Mesothelial cell of epicardium (in vitro differentiated cells): ENCODE measurements at places on chromosomes 2 and 18. TPM values are rescaled to one million over a fixed set of nuclear protein-coding genes. Genes with fewer than 3 reads are reported as not detected.

Gene KCNG2
- 0.14 TPM in 1 of 3 replicates, not detected in the others for total RNA-seq

Gene FAP
- total RNA-seq = 47.1 to 59.6 TPM (median 50.5 TPM) in 3 replicates

Gene MC5R
- not detected in 3 replicates for total RNA-seq

DNA sequence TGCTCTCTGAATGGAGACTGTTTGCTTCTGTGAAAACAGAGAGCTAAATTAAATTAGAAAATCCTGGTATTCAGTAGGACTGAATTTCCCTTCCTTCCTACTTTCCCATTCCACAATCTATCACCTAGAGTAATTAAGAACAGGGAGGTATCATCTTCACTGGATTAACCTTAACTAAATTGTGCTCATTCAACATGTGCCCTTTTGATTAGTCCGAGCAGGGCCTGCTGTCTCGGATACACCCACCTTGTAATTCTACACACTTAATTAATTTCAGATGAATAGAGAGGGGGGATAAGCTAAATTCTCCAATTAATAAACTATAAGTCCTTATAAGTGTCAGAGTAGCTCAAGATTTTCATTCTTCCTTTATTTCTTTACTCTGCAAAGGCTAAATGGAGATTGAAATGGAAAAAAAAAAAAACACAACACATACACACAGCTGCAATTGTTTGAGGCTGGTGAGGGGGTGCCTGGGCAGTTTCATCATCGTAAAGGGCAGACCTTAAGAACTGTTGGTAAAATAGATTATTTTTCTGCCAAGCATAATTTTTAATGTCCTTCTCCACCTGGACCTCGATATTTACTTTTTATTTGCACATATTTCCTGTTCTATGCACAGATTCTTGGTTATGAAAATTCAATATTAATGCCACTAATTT lies 157.1 kb upstream of the SIX2 start:
- DNase-seq = no peak

DNA sequence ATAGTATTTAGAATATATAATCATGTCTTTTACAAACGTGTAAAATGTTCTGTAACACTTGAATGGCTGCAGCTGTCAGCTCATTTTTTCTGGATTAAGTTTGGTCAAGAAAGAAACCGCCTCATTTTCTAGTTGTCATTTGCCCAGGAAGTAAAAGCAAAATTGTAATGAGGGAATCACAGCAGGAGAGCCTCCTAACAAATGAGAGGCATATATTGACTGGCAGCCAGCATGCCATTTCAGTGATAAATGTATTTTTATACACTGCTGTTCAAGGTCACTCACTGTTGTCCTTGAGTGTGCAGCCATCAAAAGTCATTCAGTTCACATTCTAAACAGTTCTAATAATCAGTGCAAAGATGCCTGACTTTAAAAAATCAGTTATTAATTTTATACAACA lies 144.3 kb upstream of the BOD1L2 start:
- DNase-seq = no peak

DNA sequence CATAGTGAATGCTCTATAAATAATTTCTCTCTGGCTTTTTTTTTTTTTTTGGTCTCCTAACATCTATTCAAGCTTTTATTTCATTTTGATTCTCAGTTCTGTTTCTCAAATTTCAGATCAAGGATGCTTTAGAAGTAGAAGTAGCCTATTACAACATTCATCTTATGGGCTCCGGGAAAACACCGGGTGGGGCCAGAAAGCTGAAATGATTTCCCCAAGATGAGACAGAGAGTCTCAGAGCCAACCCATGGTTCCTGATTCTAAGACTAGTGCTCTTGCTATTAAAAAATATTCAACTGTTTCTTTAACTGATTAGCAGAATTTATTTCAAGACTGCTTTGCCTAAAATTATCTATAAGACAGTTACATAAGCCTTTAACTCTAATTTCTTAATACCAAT lies 147.2 kb upstream of the CCDC68 start:
- DNase-seq = no peak

DNA sequence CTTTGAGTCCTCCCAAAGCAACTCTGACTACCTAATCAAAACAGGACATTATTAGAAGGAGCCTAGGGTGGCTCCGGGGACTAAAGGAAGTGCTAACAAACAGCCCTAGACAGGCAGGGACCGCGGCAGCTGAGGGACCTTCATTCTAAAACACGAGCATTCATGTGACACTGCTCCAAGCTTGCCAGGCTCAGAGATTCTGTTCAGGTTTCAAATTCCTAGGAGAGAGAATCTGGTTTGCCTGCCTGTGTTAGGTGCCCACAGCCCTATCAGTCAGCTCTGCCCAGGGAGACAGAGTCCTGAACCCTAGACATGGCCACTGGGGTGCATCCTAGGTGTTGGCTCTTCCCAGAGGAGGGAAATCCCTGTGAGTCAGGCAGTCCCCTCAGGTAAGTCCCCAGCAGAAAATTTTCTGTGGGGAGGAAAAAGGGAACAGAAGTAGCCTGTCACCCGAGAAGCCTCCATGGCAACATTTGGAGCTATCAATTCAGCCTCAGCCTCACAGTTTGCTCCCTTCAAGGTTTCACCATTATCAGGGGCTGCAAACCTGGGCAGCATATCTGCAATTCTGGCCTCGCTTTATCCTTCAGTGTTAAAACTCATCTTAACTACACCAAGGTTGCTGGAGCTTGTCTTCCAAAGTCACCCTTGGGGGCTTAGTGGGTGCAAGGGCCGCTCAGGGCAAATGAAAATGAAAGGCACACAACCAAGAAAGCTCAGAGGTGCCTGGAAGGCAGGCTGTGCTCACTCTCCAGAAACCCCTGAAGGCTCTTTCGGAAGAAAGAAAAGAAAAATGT lies 28.6 kb downstream of the PCBP1 start:
- DNase-seq = no peak

Gene PDCD1
- total RNA-seq = not detected in 3 replicates

DNA sequence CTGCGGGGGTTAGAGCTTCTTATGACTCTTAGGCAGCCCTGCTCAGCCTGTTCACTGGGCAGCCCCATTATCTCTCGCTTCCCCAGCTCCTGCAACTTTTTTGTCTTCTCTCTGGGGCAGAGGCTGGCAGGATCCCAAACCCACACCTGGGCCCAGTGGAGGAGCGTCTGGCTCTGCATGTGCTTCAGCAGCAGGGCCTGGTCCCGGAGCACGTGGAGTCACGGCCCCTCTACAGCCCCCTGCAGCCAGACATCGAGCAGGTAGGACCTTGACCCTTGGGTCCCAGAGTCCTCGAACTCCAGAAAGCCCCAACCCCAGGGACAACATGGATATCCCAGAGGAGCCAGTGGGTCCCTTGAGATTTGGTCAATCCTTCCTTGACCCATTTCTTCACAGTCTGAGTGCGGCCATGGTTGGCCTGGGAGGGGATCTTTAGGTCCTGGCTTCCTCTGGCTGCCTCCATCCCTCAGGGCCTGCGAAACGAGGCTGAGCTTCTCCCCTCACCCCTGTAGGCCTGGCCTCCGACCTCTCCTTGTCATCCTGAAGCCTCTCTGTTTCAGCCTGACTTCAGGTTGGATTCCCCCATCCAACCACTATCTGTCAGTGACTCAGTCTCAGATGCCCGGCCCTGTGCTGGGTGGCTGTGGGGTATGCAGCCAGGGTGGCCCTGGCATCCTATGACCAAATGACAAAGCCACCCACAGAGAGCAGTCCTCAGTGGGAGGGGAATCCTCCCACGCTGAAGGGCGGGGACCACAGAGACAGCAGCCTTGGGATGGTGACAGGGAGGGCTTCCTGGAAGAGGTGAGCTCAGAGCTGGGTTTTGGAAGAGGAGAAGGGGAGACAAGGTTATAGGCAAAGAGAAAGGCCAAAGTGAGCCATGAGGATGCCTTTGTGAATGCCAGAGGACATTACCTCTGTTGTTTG lies 214.2 kb downstream of the DYSF start:
- DNase-seq = no peak

Gene GPC1
- total RNA-seq = 86.1 to 89.7 TPM (median 88.0 TPM) in 3 replicates

DNA sequence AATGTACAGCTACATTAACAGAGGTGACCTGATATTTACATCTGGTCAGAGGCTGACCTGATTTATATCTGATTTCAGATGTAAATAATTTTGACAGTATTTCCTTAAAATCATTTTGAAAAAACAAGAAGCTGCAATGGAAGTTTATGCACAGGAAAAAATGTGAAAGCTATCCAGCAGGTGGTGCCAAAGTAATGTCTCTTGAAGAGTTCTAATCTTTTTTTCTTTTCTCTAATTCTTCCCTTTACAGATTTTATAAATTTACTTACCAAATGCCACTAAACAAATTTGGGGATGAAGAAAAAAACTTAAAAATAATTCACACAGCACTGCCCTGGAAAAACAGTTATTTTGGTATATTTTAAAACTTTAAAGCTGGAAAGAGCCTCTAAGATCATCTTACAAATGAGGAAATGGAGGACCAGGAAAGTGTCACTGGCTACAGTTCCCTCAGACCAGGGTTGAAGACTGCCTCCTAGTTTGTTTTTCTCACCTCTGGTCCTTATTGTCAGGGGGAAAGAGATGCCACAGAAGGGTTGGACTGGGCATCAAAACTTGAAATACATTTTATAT lies 16.4 kb upstream of the FBLN7 start:
- no peak for DNase-seq

Gene CENPA
- total RNA-seq = 7.9 to 9.2 TPM (median 8.8 TPM) in 3 replicates

DNA sequence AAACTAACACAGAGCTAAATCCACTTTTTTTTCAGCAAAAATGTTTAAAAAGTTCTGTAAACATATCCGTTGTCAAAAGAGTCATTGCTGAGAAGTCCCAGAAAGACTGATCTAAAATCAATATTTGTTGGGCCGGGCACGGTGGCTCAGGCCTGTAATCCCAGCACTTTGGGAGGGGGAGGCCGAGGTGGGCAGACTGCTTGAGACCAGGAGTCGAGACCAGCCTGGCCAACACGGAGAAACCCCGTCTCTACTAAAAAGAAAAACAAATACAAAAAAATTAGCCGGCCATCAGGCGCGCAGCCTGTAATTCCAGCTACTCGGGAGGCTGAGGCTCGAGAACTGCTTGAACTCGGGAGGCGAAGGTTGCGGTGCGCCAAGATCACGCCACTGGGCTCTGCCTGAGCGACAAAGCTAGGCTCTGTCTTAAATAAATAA lies 1.4 kb downstream of the OLA1 start:
- DNase-seq = no peak

- no peak for DNase-seq
Measured at GRCh38 chr2:165793161-165793778, 777 bp downstream of the GALNT3 start.

GRCh38 chr2:29606104-29607037 lies 315.0 kb downstream of the ALK start:
- DNase-seq = no peak

- DNase-seq = no peak
Measured at GRCh38 chr2:83109284-83109683, 1349.8 kb downstream of the SUCLG1 start.

DNA sequence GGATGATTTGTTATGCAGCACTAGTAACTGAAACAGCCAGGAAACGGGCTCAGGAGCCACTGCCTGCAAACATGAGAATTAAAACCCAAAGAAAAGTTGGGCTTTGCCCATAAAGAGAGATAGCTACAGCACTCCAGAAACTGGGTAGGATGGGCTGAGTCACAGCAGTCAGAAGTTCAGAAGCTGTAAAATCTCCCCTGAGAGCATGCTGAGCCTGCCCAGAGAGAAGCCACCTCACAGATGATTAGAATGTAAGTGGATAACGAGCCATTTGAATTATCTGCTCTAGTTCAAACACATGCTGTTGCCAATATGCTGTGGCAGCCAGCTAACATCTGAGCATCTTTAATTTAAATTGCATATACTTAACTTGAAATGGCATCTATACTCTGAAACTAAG lies 388.1 kb upstream of the ACVR2A start:
- no peak for DNase-seq

- DNase-seq = no peak
Measured at GRCh38 chr2:141316103-141316502, 814.7 kb downstream of the LRP1B start.

- no peak for DNase-seq
Measured at GRCh38 chr2:196195758-196196157, 24.4 kb upstream of the STK17B start.

Gene DTNB
- 30.1 to 37.7 TPM (median 36.3 TPM) in 3 replicates for total RNA-seq

DNA sequence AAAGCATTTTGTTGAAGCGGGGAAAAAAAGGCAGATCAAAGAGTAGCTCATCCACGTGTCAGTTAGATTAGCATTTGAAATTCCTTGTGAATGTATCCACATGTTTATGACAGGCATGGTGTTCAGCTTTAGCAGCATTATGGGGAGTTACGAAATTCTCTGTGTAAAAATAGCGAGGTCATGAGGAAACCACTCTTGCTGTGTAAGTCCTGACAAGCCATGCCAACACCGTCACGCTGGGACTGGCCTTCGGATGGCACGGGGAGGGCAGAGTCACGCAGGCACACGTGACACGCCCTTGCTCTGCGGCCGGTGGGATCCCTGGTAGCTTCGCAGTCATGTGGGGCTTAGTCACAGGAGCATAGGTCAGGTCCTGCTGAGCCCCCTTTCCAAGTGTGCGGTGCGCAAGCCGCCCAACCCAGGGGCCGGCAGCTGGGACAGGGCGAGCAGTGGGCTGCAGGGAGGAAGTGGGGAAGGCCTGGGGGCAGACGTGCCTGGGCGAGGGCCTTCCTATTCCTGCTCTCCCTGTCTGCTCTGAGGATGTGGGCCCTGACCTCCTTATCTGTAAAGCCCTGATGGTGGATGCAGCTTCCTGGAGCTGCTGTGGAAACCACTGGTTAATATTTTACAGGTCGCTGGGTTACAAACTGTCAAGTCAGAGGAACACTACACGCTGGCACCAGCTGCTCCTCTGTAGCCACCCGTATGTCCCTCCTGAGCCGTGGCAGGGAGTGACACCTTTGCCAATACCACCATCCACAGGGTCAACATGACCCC lies 18.0 kb downstream of the MBP start:
- no peak for DNase-seq

GRCh38 chr2:172248381-172248780 lies 145.7 kb upstream of the DLX2 start:
- no peak for DNase-seq

Gene CSRNP3
- 29.1 to 31.2 TPM (median 29.6 TPM) in 3 replicates for total RNA-seq

Gene DNER
- total RNA-seq = not detected in 3 replicates

Gene MSH2
- 38.3 to 39.9 TPM (median 39.6 TPM) in 3 replicates for total RNA-seq

Gene CAPN13
- total RNA-seq = 0.14 to 0.24 TPM in 2 of 3 replicates, not detected in the other

DNA sequence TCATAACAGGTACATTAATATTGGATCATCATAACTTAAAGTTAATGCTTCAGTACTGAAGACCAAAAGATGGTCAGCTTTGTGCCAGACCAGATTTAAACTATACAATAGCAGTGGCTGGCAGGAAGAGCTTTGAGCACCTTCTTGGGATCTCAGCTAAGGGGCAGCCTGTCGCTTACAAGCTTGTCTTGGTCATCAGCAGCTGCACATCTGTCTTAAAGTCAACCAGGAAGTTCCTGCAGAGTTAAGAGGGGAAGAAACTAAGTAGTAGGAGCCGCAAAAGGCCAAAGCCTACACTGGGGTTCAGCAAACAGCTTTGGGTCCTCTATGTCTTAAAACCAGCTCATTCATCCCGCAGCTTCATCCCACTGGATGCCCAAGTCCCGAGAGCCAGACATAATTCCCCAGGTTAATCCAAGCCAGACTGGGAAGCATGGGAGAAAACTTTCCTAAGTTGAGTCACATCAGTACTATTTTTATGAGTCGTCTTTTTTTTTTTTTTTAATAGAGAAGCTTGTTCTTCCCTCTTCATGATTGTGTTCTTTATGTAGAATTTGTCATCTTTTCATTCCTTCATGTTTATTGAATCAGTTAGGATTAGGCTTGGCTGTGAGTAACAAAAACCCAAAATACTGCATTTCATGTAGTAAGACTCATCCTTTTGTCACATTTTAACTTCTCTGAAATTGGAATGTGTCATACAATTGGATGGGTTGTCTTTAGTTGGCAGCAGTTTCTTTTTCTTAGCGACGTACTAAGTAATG lies 59.3 kb downstream of the SERTAD2 start:
- no peak for DNase-seq

Gene HOXD9
- total RNA-seq = 0.93 to 1.2 TPM (median 1.1 TPM) in 3 replicates

GRCh38 chr2:241437179-241437578 lies 71.2 kb downstream of the STK25 start:
- DNase-seq = no peak

- DNase-seq = no peak
Measured at GRCh38 chr2:120254178-120254577, 1.5 kb downstream of the RALB start.
